Activated CD4-positive, alpha-beta T cell treated with anti-CD3 and anti-CD28 coated beads, Interleukin-2, amount 50 U/mL, for 24 hours (primary cell): ENCODE measurements at places on chromosomes 4 and X.

- DNase-seq, result no peak
These were observed 17.3 kb downstream of the SUV39H1 start for GRCh38 chrX:48713847-48714246.

DNA sequence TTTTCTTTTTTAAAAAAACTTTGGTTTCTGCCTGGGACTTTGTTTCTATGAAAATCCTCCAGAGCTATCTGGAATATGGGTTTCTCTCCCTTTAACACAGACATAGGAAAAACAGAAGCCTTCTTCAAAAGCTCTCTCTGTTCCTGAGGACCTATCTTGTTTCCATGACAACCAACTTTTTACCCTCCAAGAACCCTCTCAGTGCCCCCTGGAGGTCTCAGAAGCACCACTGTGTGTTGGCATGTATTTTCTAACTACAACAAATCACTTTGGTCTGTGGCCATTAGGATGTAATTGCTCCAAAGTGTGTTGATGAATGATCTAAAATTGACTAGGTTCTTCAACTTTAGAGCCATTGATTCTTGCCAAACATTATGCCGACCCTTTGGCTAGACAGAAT, 1331.6 kb downstream of the ADGRL3 start:
- DNase-seq, result no peak

DNA sequence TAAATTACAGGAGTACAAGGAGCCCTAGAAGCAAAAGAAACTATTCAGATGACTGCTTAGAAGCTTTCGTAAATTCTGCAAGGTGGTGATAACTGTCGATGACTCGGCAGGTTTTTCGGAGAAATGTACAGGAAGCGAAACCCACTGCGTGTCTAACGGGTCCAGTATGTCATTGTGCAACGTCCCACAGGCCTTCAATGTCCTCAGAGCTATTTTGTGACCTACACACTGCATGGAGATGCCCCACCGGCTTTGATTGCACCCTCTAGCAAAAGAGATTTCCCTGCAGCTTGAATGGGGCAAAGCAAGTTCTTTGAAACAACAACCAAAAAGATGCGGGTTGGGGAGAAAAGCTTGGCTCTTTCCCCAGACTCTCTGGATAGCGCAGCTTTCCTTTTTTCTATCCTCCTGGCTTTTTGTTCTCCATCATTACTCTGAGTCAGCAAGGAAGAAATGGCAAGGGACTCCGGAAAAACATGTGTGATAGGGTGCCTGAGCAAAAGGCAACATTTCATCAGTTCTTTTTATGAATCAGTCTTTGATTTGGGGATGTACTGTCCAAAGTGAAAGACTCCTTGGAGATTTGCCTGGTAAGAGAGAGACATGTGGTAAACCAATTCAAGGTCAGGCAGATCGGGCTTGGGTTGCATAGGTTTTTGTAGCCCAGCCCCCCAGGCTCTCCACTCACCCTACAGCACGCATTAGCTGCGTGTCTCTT, 112.0 kb upstream of the TBL1X start:
- no peak for DNase-seq

- no peak for DNase-seq
These were observed 230.6 kb downstream of the PCDH7 start for GRCh38 chr4:30950737-30951136.

- no peak for DNase-seq
These were observed 120.7 kb upstream of the ADGRL3 start for GRCh38 chr4:61079427-61079826.

GRCh38 chr4:176340871-176341685, 21.3 kb downstream of the SPCS3 start:
- DNase-seq, result no peak

DNA sequence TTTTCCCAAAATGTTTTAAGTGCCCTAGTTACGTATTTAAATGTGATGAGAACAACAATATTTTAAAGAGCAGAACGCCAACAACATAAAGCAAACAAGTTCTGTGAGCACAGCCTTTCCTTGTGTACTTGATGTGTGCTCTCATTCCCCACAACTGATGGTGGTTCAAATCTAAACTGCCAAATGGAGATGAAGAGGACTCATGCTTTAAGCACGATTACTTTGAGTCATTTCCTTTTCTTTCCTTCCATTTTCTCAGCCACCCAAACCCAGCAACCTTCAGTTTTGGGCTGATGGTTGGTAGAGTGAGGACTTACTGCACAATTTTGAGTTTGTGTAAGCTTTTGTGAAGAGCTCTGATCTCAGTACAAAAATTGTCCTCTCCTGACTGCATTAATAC, 1.7 kb downstream of the NSD2 start:
- no peak for DNase-seq

DNA sequence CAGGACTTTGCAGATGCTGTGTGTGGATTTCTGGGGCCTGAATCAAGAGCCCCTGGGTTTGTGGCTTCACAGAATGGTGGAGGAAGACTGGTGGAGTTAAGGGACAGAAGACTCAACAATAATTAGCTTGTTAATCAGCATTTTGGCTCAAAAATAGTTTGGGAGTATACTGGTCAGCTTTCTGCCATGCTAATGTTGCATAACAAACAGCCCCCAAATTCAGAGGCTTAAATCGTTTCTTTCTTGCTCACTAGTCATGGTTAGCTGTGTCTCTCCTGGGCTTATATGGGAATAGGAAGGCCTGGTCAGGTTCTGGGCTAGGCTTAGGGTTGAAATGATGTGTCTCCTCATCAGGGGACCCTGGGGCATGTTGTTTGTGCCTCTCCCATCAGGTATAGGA, 24.4 kb downstream of the TBL1X start:
- no peak for DNase-seq

DNA sequence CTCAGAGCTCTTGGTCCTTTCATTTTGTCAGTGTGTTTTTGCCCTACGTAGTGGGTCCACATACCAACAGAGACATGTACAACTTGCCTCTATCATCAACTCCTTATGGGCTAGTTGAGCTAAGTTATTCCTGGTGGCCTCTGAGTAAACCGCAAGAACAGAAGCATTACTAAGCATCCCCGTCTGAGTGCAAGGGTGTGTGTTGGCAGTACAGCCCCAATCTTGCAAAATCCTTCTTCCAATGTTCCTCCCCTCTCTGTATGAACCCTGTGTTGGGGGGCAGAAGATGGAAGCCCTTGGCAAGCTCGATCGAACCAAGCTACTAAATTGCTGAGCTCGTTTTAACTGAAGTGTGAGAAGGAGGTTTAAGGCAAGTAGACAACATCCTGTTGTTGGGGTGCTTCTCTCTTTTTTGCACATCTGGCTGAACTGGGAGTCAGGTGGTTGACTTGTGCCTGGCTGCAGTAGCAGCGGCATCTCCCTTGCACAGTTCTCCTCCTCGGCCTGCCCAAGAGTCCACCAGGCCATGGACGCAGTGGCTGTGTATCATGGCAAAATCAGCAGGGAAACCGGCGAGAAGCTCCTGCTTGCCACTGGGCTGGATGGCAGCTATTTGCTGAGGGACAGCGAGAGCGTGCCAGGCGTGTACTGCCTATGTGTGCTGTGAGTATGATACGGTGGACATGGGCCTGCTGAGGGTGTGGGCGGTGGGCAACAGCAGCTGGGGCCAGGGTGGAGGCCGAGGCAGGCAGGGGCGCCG, at the start of gene SH2D1A:
TSS of gene SH2D1A (plus strand) at position 447 of the 760 bp plus-strand sequence. CDS start at position 527, 80 bp downstream.
- DNase-seq, result no peak

- DNase-seq, result no peak
These were observed 46.4 kb upstream of the PARM1 start for GRCh38 chr4:74886484-74886883.

GRCh38 chr4:123191728-123192127, 204.9 kb upstream of the SPRY1 start:
- no peak for DNase-seq

DNA sequence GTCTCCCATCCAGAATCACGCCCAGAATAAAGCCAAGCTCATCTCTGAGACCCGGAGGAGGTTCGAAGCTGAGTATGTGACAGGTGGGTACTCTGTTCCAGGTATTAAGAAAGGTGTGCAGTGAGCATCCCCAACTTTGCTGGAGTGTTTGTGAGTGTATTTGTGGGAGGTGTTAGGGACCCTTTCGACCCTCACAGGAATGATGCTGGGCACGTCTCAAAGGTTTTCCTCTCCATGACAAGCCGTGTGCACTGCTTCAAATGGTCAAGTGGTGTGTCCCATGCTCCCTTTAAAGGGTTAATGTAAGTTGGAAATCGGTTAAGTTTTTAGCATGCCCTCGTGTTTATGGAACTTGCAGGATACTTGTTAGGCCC, 442 bp downstream of the MOSPD2 start:
- no peak for DNase-seq

DNA sequence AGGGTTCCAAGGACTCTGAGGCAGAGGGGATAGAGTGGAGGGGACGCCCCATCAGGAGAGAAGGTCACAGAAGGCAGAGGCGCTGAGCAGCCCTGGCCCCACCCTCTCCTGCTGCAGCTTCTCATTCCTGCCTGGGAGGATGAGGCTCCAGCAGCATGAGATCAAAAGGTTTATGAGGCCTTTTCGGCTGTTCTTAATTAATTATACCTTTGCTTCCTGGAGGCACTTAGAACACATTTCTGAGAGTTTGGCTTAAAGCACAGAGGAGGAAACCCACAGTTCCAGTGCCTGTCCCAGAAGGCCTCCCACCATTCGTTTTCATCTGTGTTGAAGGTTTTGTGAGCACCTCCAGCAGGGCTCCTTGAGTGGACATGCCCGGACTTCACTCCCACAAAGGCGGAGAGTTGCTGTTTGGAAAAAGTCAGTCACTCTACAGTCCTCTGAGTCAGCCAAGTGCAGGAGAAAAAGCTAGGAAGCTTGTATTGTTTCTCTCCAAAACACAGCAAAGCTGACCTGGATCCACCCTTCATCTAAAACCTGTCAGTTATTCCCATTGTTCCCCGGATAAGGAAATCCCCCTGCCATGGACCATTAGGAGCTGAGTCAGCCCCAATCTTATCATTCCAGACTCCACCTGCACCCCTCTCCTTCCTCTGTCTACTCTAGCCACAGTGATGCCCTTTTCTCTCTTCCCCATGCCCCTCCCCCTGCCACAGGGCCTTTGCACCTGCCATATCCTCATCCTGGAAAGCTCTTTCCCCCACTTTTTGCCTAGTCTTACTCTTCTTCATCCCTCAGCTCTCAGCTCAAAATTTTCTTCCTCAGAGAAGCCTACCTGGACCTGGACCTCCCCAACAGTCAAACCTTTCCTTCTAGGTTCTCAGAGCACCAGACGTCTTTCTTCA, 276.8 kb downstream of the FBXW7 start:
- no peak for DNase-seq

DNA sequence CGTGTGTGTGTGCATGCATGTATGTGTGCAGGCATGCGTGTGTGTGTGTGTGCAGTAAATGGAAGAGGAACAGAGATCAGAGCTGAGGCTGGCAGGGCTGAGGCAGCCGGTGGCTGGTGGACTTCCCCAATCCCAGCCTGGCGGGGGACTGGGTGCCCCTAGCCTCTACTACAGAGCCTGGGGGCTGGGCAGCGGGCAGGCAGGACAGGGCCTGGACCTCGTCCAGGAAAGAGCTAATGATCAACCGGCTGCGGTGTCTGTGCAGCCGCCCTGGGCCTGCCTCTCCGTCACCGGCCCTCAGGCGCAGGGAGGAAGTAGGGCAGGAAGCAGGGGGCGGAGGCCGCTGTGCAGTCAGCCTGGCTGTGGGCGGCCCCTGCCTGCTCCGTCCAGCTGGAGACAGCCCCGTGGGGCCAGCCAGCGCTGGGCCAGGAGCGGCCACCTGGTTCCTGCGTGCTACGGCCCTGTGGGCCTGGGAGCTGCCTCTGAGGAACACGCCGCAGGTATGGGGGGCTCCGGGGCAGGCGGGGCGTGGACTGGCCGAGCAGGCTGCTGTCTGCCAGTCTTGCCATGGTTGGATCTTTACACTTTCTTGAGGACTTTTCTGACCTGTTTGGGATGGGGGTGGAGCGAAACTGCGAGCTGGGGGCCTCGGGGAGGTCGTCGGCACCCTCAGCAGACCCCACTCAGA, at the start of gene SH3TC1:
TSS of gene SH3TC1 (plus strand) at position 385 of the 688 bp plus-strand sequence. CDS start 5,905 bp downstream, outside the sequence.
- DNase-seq, result peak; percentile 33

DNA sequence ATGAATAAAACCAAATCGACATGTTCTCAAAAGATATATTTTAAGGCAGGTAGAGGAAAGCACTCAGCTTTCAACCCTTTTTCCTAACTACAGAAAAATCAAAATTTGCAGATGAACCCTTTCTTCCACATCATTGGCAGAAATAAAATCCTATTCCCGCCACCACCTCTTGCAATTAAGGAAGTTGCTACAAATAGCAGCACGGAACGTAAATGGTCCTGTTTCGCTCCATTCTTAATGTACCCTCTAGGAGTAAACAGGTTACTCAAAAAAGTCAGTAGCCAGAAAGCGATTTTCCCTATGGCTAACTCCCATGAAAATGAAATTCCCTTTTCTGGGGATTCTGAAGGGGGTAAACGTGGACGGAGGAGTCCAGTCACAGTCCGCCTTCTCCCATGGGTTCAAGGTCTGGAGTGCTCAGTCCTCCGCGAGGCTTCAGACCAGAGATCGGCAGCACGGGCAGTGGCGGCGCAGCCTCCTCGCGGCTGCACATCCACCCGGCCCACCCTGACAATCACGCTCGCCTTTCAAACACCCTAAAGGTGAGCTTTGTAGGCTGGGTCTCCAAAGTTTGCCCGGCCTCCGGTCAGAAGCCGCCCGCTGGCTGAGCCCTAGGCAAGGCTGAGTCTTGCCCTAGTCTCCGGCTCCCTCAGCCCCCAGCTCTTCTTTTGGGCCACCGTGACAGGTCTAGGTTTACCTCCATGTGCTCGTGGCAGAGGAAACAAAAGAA, 1.8 kb downstream of the ATP11C start:
- DNase-seq, result no peak

DNA sequence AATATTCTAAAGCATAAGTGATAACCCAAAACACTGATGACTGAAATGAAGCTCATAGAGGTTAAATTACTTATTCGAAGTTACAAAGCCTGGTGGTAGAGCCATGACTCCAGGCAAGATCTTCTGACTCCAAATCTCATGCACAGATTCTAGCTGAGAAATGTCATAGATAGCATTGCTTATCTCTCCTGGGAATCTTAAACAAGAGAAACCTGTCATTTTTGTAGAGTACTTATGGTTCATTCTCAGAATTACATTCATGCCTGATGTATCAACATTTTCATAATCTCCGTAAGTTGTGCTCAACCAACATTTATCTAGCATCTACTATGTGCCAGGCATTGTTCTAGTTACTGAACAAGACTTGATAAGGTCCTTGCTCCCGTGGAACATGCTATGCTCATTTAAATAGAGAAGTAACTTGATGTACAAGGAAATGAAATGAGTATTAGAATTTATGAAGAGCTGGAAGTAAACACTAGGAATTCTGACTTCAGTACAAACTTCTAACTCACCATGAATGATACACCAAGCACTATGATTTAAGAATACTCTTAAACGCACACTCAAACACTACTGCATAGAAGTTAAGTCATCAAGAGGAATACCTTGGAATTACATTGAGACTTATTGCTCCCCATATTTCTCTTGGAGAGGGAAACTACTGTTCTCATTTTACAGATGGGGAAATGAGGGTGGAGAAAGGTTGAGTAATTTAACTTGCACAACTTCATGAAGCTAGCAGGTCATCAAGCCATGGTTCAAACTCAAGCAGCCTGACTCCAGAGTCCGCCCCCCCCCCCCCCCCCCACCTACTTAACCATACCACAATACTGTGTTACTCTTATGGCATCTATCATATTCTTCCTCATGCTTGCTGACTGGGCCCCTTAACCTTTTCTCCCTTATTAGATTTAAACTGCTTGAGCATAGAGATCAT, 45.4 kb downstream of the MBNL3 start:
- DNase-seq, result no peak
